ENCODE measurements at places on chromosomes 2 and 18. TPM values are rescaled to one million over a fixed set of nuclear protein-coding genes. Genes with fewer than 3 reads are reported as not detected.

DNA sequence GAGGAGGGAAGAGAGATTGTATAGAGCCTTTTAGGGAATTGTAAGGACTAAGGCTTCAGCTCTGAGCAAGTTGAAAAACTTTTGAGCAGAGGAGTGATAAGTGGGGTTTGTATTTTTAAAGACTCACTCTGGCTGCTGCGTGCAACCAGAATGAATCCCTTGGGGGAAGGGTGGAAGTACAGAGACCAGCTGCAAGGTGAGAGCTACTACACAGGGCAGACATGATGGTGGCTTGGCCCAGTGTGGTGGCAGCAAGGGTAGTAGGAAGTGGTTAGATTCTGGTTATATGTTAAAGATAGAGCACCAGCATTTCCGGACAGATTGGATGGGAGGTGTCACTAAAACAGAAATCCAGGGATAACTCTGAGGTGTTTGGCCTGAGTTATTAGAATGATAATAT is 10.1 kb upstream of the SESTD1 start:
- no peak for DNase-seq

DNA sequence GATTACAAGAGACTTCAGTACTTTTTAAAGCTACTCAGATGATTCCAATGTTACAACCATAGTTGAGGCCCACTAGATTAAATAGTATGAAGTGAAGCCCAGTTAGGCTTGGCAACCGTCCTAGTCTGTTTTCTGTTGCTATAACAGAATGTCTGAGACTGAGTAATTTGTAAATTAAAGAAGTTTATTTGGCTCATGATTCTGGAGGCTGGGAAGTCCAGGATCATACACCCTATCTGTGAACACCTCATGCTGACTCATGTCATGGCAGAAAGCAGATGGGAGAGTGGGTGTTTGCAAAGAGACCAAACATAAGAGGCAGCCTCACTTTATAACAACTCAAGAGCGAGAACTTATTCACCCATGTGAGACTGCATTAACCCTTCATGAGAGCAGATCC is 63.1 kb downstream of the CCDC150 start:
- DNase-seq = no peak

DNA sequence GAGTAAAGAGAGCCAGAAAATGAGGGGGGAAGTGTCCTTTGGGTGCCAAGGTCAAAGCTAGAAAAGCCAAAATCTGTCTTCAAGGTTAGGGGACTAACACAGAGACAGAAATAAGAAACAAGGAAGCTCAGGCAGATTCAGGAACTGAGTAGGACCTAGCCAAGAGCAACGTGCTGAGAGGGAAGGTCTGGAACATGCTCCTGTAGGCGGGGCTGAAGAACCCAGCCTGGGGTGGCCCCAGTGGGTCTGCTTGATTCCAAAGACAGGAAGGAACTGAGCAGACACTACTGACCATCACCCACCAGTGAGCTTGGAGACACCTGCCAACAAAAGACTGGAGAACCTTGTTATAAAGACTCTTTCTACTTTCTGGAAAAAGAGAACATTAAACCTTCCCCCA is 105.1 kb downstream of the SP3 start:
- DNase-seq = no peak

DNA sequence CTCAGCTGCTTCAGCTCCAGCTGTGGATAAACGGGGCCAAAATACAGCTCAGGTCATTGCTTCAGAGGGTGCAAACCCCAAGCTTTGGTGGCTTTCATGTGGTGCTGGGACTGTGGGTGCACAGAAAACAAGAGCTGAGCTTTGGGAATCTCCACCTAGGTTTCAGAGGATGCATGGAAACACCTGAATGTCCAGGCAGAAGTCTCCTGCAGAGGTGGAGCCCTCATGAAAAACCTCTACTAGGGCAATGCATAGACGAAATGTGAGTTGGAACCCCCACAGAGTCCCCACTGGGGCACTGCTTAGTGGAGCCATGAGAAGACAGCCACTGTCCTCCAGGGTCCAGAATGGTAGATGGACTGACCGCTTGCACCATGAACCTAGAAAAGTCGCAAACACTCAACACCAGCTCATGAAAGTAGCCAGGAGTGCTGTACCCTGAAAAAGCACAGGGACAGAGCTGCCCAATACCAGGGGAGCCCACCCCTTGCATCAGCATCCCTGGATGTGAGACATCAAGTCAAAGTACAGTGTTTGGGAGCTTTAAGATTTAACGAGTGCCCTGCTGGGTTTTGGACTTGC is 147.9 kb upstream of the SOX11 start:
- DNase-seq = no peak

DNA sequence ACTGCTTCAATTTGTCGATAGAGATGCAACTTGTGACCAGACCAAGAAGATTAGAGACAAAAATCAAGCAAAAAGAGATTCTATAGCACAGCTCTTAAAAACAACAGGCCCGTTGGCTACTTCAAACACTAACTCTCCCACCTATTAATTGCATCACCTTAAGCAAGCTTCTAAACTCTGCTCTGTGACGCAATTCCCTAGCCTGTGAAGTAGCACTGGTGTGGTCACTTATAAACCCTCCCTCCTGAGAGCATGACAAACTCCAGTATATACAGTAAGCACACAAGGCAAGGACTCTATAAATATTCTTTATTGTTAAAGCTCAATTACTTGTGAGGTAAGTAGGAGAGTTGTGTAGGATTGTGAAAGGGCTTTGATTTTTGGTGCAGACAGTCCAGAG is 72.3 kb downstream of the CMPK2 start:
- DNase-seq = peak; percentile 43

ARHGAP28 gene
- total RNA-seq = 4.6 TPM

GRCh38 chr2:39408351-39409136 is 28.5 kb downstream of the MAP4K3 start:
- peak; percentile 21 for DNase-seq

DNA sequence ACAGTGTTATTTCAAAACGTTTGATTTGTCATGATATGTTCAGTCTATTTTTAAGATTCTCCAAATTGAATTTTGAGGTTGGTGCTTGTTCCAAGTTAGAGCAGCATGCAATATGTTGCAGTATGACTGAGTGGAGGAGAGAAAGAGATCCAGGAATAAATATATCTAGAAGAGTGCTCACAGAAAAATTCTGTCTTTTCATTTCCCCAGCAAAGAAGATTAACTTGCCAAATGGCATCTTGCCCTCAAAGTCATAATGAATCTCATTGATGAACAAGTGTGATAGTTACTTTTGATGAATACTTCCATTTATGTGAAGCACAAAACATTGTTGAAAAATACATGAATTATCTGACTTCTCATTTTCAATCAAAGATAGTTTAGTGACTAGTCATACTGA is 95.9 kb downstream of the KCNJ3 start:
- DNase-seq = no peak

DYTN gene
- total RNA-seq = not detected

DNA sequence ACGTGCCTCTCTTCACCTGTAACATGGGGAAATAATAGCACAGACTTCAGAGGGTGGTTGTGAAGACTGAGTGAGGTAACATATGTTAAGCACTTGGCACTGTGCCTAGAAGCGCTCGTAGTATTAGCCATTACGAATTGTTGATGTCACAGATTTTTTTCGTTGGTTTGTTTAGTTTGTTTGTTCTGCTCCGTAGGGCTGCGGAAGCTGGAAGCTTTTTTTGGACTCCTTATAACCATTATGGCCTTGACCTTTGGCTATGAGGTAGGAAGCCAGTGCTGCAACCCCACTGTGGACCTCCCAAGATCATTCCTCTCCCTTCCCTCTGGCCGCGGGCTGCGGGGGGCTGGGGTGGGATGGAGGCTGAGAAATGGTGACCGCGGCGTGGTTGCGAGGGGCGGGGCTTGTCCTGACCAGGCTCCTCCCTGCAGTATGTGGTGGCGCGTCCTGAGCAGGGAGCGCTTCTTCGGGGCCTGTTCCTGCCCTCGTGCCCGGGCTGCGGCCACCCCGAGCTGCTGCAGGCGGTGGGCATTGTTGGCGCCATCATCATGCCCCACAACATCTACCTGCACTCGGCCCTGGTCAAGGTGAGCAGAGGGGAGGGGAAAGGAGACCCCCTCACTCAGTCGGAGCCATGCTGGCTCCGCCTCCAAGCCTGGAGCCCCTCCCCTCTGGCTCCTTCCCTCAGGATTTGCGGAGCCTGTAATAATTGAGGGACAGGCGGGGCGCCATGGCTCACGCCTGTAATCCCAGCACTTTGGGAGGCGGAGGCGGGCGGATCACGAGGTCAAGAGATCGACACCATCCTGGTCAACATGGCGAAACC is 5.5 kb downstream of the SLC11A1 start:
- DNase-seq = no peak

DNA sequence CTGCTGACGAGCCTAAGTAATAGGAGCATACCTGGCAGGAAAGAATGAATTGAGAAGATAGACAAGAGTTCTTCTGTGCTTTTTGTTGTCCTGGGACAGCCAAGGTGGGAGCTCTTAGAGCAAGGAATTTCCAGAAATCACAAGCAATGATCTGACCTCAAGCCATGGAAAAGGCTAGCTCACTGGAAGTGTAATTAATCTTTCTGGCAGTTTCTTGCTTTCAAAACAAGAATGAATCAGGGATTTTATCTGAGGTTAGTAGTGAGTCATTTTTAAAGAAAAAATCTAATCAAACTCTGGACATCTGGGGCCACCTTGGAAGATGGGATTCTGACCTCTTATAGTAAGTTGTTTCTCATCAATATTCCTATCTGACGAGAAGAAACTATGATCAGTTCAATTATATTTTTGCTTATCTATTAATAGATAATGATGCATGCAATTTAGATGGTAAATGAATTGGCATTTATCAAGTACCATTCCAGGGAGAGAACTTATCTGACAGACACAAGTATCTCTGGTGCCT is 98.0 kb downstream of the ADCYAP1 start:
- peak; percentile 38 for DNase-seq

GRCh38 chr2:178718283-178718682 is 88.9 kb downstream of the TTN start:
- no peak for DNase-seq

DNA sequence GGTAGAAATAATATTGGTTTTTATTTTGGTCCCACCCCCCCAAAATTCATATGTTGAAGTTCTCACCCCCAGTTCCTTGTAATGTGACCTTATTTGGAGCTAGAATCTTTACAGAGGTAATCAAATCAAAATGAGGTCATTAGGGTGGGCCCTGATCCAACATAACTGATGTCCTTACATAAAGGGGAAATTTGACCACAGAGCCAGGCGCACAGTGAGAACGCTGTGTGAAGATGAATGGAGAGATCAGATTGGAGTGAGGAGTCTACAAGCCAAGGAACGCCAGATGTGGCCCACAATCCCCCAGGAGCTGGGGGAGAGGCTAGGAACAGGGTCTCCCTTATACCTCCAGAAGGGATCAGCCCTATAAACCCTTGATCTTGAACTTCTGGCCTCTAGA is 31.6 kb upstream of the TRIB2 start:
- DNase-seq = no peak

GRCh38 chr2:156474401-156474800 is 38.2 kb downstream of the GPD2 start:
- no peak for DNase-seq

SALL3 gene
- total RNA-seq = 2.1 TPM

DNA sequence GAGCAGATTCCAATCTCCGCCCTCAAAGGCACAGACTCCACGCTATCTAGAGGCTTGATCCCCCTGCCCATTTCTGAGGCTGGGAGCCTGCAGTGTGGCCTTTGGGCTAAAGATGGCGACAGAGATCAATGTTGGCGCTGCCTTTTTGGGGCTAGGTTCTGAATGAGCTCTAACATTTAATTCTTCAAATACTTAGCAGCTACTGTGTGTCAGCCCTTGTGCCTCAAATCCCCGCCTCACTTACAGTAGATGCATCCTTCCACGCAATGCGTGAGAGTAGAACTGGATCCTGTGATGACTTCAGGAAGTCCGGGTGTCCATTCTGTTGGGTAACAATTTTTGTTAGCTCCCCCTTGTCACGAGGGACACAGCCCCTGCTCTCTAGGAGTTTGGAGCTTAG is 12.4 kb downstream of the IL1F10 start:
- DNase-seq = no peak

- no peak for DNase-seq
Observed at GRCh38 chr2:29611850-29612249, 309.5 kb downstream of the ALK start.

DNA sequence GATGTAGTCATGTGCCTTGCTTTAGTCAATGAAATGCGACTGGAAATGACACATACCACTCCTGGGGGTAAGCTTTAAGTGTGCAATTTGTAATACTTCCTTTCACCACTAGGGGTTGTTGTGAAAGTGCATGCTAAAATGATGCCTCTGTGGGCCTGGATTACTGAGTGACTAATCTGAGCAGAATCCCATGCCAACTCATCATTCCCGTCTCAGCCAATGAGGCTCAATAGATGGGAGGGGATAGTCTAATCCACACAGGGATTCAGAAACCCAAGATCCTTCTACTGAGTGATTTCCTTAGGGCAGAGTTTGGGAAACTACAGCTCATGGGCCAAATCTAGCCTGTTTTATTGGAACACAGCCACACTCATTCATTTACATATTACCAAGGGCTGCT is 54.0 kb downstream of the HRH4 start:
- no peak for DNase-seq

C1QL2 gene
- not detected for total RNA-seq

FN1 gene
- 2,610 TPM for total RNA-seq

- DNase-seq = no peak
Observed at GRCh38 chr18:49001111-49001510, 50.3 kb upstream of the SMAD7 start.

DNA sequence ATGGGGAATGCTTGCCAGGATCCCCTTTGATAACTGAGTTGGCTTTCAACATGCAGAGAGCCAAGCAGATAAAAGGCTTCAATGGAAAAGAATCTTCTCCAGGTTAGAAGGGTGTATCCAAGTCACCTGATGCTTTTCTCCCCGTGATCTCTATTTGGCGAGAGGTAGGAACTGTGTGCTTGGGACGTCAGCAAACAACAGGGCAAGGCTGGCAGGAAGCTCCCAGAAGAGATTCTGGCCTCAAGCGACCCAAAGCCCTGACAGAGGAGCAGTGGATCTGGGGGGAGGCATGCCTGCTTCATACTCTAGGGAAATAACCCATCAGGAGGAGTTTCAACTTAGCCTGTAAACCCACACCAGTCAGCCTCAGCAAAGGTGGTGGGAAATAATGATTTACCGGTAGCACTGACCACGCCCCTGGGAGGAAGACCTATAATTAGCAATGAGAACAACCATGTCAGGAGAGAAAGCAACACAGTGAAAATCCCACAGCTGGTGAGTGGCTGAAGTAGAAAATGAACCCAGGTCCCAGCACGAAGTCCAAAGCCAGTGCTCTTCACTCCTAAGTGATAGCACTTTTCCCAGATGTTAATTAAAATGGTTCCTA is 76.3 kb upstream of the SEC11C start:
- no peak for DNase-seq

EFHD1 gene
- 6.5 TPM for total RNA-seq

MTHFD2 gene
- 157 TPM for total RNA-seq

- DNase-seq = no peak
Observed at GRCh38 chr2:161004379-161004778, 155.8 kb upstream of the TANK start.

HJURP gene
- total RNA-seq = 6.5 TPM

MOCOS gene
- 15.3 TPM for total RNA-seq

DNA sequence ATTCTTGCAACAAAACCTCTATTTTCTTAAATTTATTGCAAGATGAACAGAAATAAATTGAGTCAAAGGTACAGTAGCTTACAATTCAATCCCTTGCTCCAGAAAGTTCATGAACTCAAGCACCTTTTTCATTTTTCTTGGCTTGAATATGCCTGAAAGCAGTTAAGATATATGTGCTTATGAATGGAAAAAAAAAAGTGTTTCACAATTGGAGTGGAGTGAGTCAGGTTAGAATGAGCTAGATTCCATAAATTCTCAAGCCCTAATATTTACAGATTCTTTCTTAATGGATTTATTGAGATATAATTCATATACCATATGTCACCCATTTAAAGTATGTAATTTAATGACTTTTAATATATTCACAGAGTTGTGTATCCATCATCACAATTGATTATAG is 39.6 kb upstream of the NEMP2 start:
- no peak for DNase-seq
